Activated effector memory CD4-positive, alpha-beta T cell treated with anti-CD3 and anti-CD28 coated beads, Interleukin-2, amount 50 U/mL, for 16 hours (primary cell): ENCODE measurements at places on chromosomes 16 and 17.
A peak's percentile ranks its signal among the peaks of the same experiment; 100 is the strongest.

DNA sequence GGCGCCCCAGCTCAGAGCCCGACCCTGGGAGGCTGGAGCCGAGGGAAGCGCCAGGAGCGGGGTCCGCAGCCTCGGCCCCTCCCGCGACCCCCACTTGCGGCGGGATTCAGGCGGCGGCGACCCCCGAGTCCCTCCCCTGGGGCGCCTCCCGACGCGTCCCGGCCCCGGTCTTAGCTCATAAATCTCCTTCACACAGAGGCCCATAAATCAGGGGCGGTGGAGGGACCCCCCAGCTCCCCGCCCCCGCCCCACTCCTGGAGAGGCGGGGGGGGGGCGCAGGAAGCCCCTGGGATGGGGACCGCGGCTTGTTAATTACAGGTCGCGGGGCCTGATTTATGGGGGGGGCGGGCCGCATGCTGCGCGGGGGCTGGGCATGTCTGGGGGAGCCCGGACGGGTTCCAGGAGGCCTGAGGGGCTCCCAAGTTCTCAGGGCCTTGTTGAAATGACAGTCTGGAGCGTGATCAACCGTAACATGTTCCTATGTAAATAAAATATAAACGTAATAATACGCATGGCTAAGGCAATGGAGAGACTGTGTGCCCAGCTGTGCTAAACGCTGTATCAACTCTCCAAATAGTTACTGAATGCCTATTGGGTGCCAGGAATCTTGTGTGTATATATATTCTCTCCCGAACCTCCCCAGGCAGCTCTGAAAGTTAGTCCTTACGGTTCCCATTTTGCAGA lies 10.0 kb upstream of the BHLHA9 start:
- DNase-seq = no peak

DNA sequence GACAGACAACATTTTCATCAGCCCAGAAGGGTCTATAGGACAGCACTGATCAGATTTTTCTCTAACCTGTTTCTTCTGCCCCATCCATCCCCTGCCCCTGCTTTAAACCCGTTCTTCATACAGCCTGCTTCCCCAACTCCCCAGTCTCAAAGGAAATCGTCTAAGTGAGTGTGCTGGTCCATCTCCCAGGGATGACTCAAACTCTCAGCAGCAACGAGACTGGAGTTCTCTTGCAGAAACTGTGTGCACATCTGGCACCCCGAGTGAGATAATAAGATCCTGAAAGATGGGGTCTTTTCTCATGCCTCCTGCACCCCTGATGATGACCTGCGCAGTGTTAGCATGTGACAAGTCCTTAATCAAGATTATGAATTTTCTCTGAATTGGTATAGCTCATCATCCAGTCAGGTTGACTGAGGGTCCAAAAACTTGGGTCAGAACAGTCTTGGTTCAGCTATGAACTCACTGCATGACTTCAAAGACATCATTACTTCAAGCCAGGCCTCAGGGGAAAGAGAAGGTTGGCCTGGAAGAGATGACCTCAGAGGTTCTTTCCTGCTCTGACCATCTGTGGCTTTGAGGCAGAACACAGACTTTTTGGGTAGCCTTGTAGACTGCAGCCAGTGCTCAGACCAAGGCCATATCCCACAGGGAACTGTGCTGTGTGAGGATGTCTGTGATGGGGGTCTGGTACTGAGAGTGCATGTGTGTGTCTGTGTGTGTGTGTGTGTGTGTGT lies 117.9 kb downstream of the SPACA3 start:
- DNase-seq = no peak

GRCh38 chr16:17370223-17370707 lies 100.5 kb downstream of the XYLT1 start:
- no peak for DNase-seq

DNA sequence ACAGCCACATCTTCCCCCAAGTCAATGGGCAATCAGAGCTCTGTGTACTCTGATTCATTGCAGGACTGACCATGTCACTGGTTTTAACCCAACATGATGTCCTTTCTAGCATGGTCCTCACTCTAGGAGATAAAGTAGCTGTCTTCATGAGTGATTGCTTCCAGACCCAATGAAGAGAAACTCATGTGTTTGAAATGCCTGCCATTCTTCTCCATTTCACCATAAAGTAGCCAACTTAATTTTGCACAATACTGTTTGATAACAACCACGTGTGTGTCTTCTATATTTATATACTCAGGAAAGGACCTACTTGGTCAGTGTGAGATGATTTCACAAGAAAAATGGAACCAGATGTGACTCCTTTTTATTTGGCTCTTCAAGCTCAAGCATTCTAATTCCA lies 172.5 kb downstream of the AXIN2 start:
- DNase-seq = no peak

GRCh38 chr16:89921702-89922476 lies 1.3 kb upstream of the TUBB3 start:
- DNase-seq = no peak

DNA sequence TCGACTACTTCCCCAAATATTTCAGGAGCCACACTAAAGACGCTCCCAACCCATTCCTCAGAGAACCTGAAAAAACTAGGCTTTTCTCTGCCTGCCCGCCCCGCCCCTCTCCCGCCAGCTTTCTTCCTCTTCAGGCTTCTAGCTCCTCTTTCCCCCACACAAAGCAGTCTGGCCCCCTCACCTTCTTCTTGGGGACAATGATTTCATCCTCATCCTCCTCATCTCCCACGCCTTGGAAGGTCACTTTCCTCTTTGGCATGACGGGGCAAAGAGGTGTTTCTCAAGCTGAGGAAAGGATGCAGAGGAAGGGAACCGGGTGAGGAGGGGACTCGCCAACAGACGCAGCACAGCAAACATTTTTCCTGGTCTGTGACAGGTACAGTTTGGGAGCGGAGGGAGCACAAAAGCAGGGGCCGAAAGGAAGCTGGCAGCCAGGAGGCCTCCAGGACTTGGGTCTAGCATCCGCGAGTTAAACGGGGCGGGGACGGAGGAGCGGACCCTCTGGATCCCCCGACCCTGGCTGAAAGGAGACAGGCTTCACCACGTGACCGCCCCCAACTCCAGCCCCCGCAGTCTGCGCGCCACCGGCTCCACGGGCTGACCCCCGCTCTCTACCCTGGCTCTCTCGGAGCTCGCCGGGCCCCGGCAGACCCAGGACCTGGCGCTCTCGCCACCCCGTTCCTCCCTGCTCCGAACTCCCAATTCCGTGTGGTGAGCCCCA lies 525 bp downstream of the CD2BP2 start:
- peak; percentile 64 for DNase-seq

GRCh38 chr17:46027048-46027975 lies 28.3 kb downstream of the STH start:
- no peak for DNase-seq

- no peak for DNase-seq
These were observed 6.6 kb downstream of the FAM20A start for GRCh38 chr17:68594552-68594951.

- peak; percentile 77 for DNase-seq
These were observed 18.5 kb upstream of the NTN1 start for GRCh38 chr17:9002606-9003354.

DNA sequence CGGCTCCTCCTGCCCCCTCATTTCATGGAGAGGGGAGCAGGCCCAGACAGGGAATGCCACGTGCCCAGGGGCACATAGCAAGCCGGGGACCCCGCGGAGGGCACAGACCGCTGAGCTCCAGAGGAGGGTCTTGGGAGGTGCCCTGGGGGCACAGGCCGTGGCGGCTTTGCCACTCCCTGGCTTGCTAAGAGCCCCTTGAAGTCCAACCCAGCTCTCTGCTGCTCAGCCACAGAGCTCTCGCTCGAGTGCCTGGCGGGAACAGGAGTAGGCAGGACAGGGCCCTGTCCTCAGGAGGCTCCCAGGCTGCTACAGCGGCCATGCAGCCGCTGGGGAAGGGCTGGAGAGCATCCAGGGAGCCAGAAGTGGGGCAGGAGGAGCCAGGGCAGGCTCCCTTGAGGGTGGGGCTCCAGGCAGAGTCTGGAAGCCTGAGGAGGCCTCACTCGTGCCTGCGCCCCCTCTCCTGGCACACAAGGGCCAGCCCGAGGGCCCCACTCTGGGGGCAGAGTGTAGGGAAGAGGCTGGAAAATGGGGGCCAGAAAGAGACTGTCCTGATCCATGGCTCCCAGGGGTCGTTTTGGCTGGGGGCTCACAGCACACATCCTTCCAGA lies 4.4 kb upstream of the RAB26 start:
- DNase-seq = no peak

- peak; percentile 91 for DNase-seq
These were observed 7.4 kb upstream of the ABR start for GRCh38 chr17:1186923-1187771.

DNA sequence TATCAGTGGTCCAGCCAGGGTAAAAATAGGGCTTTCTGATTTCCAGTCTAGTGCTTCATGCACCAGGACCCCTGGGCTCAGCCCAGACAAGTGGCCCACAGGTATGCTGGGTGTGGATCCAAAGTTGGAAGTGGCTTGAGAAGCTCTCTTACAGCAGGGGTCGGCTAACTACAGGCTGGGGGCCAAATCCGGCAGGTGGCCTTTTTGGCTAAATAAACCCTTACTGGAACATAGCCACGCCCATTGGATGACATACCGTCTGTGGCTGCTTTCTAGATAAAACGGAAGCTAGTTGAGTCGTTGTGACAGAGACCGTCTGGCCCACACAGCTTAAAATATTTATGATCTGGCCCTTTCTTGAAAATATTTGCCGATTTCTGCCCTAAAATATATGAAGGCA lies 119.0 kb upstream of the CDC42EP4 start:
- DNase-seq = no peak

- DNase-seq = peak; percentile 69
These were observed 536 bp downstream of the SLC38A10 start for GRCh38 chr17:81294512-81295030.

GRCh38 chr17:63928172-63928666 lies 3.9 kb downstream of the CD79B start:
- no peak for DNase-seq

- DNase-seq = peak; percentile 61
These were observed 52.3 kb downstream of the YWHAE start for GRCh38 chr17:1347589-1348323.

GRCh38 chr17:19996086-19996485 lies 13.1 kb upstream of the SPECC1 start:
- no peak for DNase-seq

DNA sequence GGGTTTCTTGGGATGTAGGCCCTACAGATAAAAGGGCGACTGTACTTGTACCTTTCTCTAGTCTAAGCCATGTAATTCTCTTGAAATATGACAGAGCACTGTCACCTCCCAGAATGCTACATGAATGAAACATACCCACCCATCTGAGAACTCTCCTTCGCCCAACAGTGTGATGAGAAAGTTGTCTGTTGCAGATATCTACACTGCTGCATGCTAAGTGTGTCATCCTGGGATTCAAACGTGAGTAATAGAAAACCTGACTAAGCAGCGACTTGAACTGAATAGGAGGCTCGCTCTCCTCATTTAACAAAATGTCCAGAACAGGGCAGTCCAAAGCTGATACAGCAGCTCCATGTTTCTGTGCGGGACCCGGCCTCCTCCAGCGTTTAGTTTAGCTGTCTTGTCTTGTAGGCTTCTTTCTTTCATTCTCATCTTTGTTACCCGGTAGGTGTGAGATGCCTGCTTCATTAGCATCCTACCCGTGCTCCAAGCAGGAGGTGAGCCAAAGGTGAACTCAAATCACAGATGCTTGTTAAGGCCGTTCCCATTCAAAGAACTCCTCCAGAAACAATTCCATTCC lies 211.9 kb downstream of the PRKCA start:
- DNase-seq = no peak

GRCh38 chr17:57283203-57283971 lies 27.1 kb downstream of the MSI2 start:
- DNase-seq = no peak

DNA sequence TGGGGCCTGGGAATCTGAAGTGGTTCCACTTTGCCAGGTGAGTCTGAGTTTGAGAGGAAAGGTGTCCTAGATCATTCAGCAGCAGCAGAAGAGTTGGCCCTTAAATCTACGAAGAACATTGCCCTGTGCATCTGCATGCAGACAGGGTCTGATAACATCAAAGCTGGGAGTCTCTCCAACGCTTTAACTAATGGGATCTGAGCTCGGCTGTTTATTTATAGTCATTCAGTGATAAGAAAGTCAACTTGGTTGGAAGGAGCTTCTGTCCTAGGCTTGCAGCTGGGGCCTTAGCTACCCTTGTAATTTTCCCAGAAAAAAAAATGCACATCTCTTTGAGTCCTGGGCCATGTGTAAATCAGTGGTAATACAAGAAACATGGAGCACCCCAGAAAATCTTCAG lies 418.0 kb upstream of the HSBP1 start:
- DNase-seq = no peak

- no peak for DNase-seq
These were observed 100.8 kb upstream of the CDH5 start for GRCh38 chr16:66265556-66266141.

DNA sequence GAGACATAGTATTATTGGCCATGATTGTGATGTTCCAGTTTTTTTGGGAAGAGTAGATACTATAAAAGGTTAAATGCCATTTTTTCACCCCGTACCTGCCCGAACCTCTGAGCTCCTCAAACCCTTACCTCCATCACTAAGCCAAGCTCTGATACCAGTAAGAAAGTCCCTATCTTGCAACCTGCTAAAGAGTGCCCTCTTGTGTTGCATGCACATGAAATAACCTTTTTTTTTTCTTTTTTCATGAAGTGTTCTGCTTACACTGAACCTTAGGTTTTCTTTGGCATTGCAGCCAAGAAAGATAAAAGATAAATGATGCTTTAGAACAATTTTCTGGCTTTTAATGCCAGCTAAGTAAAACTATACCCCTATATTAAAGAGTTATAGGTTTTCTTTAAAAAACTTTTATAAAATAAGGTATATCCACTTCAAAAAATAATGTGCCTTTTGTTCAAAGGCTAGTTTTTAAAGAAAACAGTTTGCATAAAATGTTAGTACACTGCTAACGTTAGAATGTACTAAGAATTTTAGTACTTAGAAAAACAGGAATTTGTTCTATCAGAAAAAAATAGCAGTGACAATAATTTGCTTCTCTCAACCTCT lies 295.3 kb upstream of the PMFBP1 start:
- DNase-seq = no peak

DNA sequence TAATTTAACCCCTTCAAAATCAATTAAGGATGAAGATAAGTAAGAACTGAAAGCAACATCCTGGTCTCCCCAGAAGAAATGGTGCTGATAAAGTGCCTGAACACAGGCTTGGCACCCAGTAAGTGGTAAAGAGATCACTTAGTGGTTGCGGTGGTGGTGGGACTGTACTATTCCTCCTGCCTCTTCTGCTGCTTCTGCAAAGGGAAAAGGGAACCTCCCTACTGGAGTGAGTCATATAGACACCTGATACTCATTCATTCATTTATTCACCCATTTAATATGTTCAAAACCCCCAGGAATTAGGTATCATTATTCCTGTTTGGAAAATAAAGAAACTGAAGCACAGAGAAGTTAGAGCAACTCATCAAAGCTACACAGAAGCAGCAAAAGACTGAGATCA lies 60.6 kb downstream of the CDYL2 start:
- no peak for DNase-seq

GRCh38 chr17:80017226-80018010 lies 18.3 kb downstream of the TBC1D16 start:
- DNase-seq = no peak
